Thyroid gland (tissue), 4 donors: ENCODE measurements at places on chromosomes 13 and 19. TPM values are rescaled to one million over a fixed set of nuclear protein-coding genes. Genes with fewer than 3 reads are reported as not detected.

- H3K27ac ChIP-seq, result no peak overlapping the region
- no peak overlapping the region for H3K4me3 ChIP-seq
- H3K27me3 ChIP-seq, result no peaks in the 10 kb centered on the region
Measured at GRCh38 chr13:70523622-70524021, 415.4 kb upstream of the KLHL1 start.

- no peaks in the 10 kb centered on the region for H3K4me1 ChIP-seq
- no peak overlapping the region for H3K27ac ChIP-seq
- no peak for DNase-seq
- no peaks in the 10 kb centered on the region for H3K36me3 ChIP-seq
- no peak overlapping the region for H3K4me3 ChIP-seq
- no peaks in the 10 kb centered on the region for H3K27me3 ChIP-seq
Measured at GRCh38 chr13:44698066-44698465, 121.9 kb upstream of the TSC22D1 start.

DNA sequence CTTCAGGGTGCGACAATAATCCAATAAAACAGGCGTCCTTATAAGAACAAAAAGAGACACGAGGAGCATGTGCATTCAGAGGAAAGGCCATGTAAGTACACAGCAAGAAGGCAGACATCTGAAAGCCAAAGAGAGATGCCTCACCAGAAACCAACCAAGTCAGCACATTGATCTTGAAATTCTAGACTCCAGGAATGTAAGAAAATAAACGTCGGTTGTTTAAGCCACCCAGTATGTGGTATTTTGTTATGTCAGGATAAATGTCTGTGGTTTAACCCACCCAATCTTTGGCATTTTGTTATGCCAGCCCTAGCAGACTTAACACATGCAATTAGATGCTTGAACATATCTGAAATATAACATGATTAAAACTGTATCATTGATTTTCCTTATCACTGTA, 452.0 kb downstream of the SLITRK6 start:
- H3K4me3 ChIP-seq, result no peak overlapping the region
- no peaks in the 10 kb centered on the region for H3K27me3 ChIP-seq
- H3K36me3 ChIP-seq, result no peaks in the 10 kb centered on the region
- no peak overlapping the region for H3K27ac ChIP-seq
- no peaks in the 10 kb centered on the region for H3K4me1 ChIP-seq
- DNase-seq, result no peak

Gene COX7A1
- 36.7 TPM for total RNA-seq

- H3K27ac ChIP-seq, result no peak overlapping the region
- H3K4me3 ChIP-seq, result no peak overlapping the region
- no peak for DNase-seq
- H3K36me3 ChIP-seq, result no peaks in the 10 kb centered on the region
Measured at GRCh38 chr13:97107815-97108529, 113.7 kb upstream of the OXGR1 start.

- no peak overlapping the region for H3K4me3 ChIP-seq
- no peak overlapping the region for H3K27ac ChIP-seq
- no peaks in the 10 kb centered on the region for H3K4me1 ChIP-seq
- no peaks in the 10 kb centered on the region for H3K36me3 ChIP-seq
- no peaks in the 10 kb centered on the region for H3K27me3 ChIP-seq
- no peak for DNase-seq
Measured at GRCh38 chr13:111911121-111911720, 155.7 kb upstream of the SOX1 start.

Gene OSCAR
- total RNA-seq, result 0.39 TPM

DNA sequence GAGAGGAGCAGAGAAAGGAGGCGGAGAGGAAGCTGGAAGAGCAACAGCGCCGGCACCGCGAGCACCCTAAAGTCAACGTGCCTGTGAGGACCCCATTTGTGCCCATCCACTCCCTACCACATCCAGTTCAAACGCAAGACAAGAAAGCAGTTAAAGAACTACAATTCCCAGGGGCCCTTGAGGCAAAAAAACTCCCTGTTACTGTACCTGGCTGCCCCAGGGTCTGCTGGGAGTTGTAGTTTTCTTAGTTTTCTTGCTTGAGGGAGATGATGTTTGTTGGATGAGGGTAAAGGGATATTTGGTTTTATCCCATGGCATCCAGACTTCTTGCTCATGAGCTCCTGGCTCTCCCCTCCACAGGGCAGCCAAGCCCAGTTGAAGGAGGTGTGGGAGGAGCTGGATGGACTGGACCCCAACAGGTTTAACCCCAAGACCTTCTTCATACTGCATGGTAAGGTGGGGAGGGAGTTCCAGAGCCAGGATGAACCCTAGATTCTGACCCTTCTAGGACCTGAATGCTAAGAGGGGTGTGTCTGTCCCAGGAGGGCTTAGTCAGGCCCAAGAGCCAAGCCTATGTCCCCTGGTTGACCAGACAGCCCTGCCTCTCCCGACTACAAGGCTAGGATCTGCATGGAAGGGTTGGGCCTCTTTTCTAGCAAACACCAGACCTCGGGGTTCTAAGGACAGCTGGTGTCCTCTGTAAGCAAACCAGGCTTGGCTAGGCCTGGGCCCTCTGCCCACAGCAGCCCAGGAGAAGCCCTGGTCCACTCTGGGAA, 13.2 kb downstream of the NUCB1 start:
- DNase-seq, result no peak
- H3K4me1 ChIP-seq, result no peaks in the 10 kb centered on the region
- no peak overlapping the region for H3K27ac ChIP-seq
- H3K36me3 ChIP-seq, result peaks cover 77% of the 10 kb centered on the region
- no peaks in the 10 kb centered on the region for H3K27me3 ChIP-seq
- no peak overlapping the region for H3K4me3 ChIP-seq

GRCh38 chr19:10112895-10113591, 1.6 kb downstream of the P2RY11 start:
- no peaks in the 10 kb centered on the region for H3K4me1 ChIP-seq
- no peak for DNase-seq

- H3K36me3 ChIP-seq, result peaks cover 63% of the 10 kb centered on the region
- H3K4me3 ChIP-seq, result no peak overlapping the region
Measured at GRCh38 chr19:40331052-40331451, 17.1 kb downstream of the C19orf47 start.

GRCh38 chr19:55303477-55303876, 19.7 kb downstream of the BRSK1 start:
- no peak for DNase-seq
- H3K36me3 ChIP-seq, result no peaks in the 10 kb centered on the region
- no peak overlapping the region for H3K27ac ChIP-seq
- H3K4me3 ChIP-seq, result no peak overlapping the region
- no peaks in the 10 kb centered on the region for H3K27me3 ChIP-seq

GRCh38 chr13:69935043-69935442, 172.6 kb upstream of the ATXN8OS start:
- H3K4me3 ChIP-seq, result no peak overlapping the region
- no peak for DNase-seq
- no peak overlapping the region for H3K27ac ChIP-seq
- H3K4me1 ChIP-seq, result no peaks in the 10 kb centered on the region

Gene GIPC3
- total RNA-seq, result 2.2 TPM

Gene ZNF709
- total RNA-seq, result 9.0 TPM

DNA sequence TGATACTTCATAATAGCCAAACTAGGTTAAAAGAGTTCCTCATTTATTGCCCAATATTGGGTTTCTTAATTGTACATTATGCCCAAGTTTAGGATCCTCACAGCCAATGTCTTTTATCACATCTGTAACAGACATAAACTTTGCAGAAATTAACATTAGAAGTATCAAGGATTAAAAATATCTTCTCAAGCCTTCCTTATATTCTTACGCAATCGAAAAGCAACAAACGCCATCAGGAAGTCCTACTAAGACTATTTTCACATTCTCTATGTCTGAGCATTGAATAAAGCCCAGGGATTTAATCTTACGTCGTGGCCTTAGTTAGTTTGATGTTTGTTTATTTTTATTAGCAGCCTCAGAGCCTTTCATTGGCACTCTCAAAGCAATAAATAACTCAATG, 1660.4 kb upstream of the MIR17HG start:
- no peak overlapping the region for H3K4me3 ChIP-seq
- no peaks in the 10 kb centered on the region for H3K27me3 ChIP-seq
- no peaks in the 10 kb centered on the region for H3K36me3 ChIP-seq
- no peak for DNase-seq
- no peaks in the 10 kb centered on the region for H3K4me1 ChIP-seq
- no peak overlapping the region for H3K27ac ChIP-seq
